ENCODE measurements at places on chromosomes 5 and 9.

DNA sequence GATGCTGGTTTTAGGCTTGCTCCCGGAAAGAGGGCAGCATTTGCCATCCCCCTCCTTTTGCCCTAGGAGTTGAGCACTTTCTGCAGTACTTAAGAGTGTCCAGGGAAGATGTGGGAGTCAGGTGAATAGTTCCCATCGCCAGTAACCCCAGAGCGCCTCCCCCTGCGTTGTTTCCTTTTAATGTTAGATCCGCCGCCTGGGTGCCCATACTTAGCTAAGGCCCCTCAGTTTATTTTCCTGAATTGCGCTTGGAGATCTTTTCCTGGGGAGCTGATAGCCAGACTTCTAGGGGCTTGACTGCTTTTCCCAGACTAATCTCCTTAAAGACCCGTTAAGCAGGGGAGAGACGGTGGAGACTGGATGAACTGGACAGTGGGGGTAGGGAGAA, 377 bp upstream of the PCDHAC2 start:
- DNase-seq = no peak

- DNase-seq = no peak
These were observed 61.5 kb upstream of the TNFSF8 start for GRCh38 chr9:114991861-114992260.

DNA sequence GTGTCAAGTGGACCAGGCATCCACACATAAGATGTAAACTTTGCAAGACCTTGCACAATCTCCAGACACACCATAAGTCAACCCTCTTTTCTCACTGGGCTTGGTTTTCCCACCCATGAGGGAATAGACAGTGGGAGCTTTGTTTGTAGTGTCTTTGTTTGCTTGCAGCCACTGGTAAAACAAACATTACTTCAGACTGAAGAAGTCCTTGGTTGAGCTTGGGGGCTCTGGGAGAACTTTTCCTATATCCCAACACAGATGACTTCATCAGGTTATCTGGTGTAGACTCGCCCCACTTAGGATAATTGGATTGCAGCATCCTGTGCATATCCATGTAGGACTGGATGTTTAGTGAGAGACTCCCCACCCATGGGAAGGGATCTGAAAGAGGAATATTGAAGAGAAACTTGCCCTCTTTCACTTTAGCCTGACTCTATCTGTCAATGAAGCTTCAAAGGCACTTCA, 11.5 kb upstream of the ADGRV1 start:
- no peak for DNase-seq

DNA sequence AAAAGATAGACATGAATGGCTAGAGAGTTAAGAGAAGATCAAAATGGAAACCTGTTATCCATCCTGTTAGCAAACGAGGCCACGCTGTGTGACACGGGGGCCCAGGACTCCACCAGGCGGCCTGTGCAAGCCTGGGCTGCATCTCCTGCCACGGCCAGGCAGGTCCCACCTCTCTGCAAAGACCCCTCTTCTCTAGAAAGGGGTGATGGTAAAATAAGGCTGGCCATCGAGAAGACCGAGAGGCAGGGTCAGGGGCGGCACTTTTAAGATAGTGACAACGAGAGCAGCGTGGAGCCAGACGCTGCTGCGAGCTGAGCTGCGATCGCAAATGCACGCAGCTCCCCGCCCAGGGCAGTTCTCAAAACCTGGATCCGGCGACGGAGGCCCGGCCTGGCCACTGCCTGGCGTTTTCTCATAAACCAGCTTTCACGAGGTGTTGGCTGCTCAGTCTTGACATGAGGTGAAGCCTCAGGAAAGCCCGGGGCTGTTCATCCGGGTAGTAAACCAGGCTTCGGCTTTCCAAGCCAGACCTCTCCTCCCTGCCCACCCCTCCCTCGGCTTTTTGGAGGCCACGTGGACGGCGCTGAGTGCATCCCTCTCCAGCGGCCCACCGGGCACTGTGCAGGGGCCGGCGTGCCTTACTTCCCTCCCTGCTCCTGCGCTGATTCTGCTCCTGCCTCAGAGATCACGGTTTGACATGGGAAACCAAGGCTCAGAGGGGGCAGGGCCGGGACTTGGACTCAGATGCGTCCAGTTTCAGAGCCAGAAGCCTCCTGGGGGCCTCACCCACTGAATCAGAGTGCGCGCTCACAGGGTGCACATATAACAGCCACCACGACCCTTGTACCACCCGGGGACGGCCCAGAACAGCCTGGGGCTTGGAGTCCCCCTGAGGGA, 151.6 kb upstream of the PHYKPL start:
- no peak for DNase-seq

- DNase-seq = no peak
These were observed 76.7 kb upstream of the CXCL14 start for GRCh38 chr5:135655468-135655815.

- DNase-seq = no peak
These were observed 98.5 kb downstream of the INSYN2B start for GRCh38 chr5:169881702-169882303.

DNA sequence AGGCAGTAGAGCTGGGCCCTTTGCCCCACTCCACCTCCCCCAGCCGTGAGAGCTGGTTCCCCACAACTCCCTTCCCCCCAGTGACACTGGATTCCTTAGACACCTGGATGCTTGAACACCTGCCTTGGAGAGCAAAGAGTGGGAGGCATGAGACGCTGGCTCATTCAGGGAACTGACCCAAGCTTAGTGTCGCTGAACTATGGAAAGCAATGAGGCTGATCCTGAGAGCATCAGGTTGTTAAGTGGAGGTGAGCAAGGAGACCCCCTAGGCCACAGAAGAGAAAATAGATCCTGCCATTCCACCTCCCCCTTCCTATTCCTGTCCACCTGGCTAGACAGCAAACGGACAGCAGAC, 2.0 kb downstream of the CCL19 start:
- DNase-seq = no peak

GRCh38 chr9:125644819-125645507, 62.0 kb downstream of the MAPKAP1 start:
- no peak for DNase-seq

GRCh38 chr9:91817493-91818224, 132.4 kb downstream of the ROR2 start:
- DNase-seq = peak; percentile 54

DNA sequence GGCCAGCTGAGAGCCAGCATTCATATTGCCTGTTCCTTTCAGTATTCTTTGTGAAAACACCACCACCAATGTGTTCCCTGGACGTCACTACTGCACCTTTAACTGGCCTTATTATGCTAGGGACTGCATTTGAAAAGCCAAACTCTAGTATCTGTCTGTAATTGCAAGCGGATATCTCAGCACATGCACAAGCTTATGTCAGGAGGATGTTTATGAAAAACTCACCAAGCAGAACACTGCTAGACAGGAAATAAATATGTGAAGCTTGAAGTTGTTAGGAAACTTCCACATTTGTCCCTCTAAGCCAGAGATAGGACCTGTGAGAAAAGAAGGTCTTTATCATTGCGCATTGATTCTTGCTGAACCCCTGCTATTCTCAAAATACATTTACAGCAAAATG, 135.4 kb upstream of the CCDC152 start:
- no peak for DNase-seq

GRCh38 chr5:88897748-88898147, 14.8 kb upstream of the MEF2C start:
- no peak for DNase-seq

DNA sequence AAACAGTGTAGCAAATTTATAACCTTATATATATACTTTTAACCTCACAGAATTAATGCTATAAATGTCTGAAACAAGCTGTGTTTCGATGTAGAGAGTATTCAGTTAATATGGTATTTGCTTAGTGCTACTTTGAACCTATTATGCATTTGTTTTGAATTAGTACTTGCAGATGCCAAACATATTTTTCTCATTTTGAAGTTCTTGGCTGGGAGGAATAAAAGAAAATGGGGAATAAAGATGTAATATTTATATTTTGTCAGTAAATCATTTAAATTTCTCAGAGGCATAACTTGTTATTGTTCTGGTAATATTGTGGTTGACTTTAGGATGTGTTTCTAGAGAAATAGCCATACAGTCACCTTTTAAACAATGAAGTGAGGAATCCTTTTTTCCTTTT, 175.9 kb upstream of the IZUMO3 start:
- no peak for DNase-seq

DNA sequence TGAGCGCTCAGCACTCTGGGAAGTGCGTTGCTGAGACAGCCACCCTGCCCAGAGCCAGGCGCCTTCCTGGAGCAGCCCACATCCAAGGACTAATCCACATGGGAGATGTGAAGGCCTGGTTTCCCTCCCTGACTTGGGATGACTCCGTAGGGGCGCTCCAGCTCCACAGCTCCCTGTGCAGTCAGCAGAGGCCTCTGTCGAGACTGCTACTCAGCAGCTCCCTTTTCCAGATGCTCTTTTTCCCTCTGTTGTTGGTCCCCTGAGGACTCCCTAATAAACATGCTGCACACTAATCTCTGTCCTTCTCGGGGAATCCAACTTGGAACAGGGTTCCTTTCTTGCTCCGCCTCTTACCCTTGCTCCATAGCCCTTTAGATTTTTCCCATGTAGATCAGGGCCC, 237.3 kb downstream of the ZSWIM6 start:
- DNase-seq = no peak

- DNase-seq = no peak
These were observed 2.4 kb downstream of the MTAP start for GRCh38 chr9:21804791-21805190.

DNA sequence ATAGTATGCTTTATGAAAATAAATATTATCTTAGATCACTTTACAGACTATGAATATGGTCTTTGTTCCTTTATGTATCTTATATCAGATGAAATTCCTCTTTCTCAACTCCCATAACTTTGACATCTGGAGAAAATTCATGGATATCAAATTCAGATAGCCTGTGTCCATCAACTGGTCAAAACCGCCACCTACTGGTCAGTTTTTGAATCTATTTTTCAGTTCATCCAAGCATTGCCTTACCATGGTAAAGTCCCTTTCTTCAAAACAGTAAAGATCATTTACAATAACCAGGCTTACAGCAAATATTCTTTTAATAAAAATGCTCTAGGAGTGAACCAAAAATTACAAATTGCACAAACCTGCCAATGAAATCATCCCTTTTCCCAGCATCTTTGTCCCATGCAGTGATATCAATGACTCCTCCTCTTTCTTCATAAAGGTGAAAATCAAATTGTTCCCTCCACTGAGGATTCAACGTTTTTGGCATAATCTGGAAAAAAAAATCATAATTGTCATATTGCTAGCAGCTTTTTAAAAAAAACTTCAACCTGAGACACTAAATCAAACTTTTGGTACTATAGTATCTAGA, 290.5 kb downstream of the SLF1 start:
- DNase-seq = peak; percentile 23

All from HS-5 (cell line).